Suppressor macrophage treated with lipopolysaccharide for 4 hours (primary cell): ENCODE measurements at places on chromosomes 11 and 22.

DNA sequence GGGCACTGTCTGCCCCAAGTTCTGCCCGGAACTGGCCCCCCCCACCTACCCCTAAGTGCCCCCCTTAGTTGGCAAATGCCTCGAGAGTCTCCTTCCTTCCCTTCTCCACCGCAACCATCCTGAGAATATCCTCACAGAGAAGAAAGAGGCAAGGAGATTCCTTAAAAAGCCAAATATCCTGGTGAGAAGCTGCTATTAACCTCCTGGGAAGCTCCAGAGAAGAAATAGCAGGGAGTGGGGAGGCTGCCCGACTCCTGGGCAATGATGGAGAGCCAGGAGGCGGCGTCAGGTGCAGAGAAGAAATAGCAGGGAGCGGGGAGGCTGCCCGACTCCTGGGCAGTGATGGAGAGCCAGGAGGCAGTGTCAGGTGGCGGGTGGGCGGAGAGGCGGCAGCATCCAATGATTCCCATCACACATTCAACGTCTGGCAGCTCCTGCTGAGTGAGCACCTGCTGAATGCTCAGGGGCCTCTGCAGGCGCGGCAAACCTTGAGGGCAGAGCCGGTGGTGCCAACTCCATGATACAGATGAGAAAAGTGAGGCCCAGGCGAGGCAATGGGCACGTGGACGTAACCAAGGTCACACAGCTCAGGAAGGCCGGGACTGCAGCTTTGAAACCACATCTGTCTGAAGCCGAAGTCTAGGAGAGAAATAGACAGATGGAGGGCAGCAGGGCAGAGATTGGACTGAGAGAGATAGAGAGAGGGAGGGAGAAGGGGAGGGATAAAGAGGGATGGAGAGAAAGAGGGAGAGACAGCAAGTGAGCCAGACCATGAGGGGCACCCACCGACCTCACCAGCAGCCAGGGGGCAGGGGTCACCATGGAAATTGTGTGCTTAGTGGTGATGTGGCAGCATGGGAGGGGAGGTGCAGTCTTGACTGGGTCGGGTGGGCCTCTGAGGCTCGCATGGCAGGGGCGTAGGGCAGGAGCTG lies 58.3 kb downstream of the CYTH4 start:
- no peak for DNase-seq

GRCh38 chr11:43573873-43574272 lies 106.7 kb upstream of the HSD17B12 start:
- DNase-seq: no peak

- no peak for DNase-seq
These were observed 3.8 kb downstream of the FOLR1 start for GRCh38 chr11:72195518-72196270.

- no peak for DNase-seq
These were observed 23.9 kb downstream of the CACNA1I start for GRCh38 chr22:39594411-39594810.

DNA sequence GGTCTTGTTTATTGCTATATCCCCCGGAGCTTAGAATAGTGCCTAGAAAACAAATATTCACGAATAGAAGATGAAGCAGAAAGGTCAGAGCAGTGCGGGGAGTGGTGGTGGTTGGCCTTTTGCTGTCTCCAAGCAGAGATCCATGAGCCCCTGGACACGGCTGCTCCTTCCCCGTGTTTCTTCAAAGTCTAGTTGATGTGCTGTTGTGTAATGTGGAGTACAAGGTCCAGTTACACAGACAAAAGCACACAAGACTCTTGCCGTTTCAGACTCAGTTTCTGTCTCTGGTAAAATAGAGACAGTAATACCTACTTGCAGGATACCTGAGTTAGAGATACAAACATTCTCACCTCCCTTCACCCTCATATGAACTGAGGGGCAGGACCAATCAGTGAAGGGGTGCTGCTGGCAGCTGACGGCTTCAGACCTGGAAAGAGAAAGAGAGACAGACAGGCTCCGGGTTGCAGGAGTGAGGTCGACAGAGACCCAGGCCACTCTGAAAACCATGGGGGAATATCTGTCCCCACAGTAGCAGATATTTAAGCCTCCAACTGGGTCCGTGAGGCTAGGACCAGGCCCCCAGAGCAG lies 56.2 kb downstream of the RASSF10 start:
- DNase-seq: no peak

DNA sequence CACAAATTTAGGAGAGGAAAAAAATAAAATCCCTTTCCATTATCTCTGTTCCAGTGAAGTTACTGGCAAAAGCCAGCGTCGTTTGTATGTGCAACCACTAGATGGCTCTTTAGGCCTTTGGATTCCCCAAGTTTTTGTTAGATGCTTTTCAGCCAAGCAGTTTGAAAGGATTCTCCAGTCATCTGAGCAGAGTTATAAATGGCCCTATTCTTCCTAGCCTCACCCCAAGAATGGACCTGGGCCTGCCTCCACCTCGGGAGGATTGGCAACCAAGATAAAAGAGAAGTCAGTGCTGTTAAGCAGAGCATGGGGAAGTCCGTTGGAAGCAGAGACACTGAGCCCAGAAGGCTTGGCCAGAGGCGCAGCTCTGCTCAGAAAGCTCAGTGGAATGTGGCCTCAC lies 15.4 kb downstream of the FAM181B start:
- peak; percentile 53 for DNase-seq

DNA sequence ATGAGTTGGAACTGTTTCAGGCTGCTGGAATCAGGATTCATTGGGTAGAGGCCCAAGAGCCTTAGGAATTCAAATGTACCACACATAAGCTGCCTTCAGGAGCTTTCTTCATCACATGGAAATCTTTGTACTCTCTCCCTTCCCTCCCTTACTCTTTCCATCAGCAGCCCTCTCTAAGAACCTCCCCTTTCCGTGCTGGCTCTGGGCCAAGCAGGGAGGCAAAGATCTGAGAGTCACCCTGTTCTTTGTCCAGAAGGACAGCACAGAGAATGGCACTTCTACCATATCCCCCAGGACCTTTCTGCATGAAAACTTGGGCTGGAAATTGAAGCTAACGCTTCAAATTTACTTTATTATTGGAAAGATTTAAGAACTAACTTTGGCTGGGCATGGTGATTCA lies 20.7 kb upstream of the TPBGL start:
- DNase-seq: no peak

DNA sequence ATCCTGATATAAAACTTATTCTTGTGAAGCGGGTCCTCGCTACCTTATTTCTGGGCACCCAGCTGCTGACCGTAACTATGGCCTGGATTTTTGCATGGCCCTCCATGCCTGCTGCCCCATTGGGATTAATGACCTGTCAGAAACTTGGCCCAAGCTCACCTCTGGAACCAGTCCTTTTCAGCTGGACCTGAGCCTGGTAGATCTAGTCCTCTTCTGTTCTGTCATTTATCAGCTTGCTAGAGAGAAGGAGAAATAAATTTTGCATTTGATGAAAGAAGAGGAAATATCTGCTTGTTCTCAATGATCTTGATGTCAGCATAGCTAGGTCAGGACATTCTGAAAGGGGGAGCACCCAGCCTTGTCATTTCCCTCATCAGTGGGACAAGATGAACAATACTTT lies 387.8 kb upstream of the LARGE1 start:
- DNase-seq: no peak

- DNase-seq: no peak
These were observed 1.6 kb upstream of the TRIM29 start for GRCh38 chr11:120139316-120140069.

DNA sequence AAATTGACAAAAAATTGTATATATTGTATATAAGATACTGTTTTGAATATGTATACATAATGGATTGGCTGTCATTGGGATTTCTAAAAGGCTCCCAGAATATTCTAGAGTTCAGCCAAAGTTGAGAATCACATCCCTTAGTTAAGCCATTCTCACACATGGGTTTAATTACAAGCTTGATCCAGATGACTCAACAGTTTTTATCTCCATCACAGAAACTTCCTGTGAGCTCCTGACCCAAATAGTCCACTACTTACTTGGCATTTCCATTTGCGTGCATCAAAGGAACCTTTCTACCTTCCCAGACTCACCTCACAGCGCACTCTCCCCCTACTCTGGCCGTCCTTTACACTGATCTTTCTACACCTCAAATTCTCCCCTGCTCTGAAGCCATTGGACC lies 184.8 kb upstream of the ARHGAP20 start:
- no peak for DNase-seq

GRCh38 chr22:37472418-37473006 lies 13.7 kb downstream of the MFNG start:
- DNase-seq: peak; percentile 51

GRCh38 chr11:81342966-81343365 lies 1390.7 kb downstream of the FAM181B start:
- DNase-seq: no peak

GRCh38 chr11:117972044-117972443 lies 14.2 kb upstream of the IL10RA start:
- no peak for DNase-seq

GRCh38 chr11:85822814-85823213 lies 11.9 kb upstream of the SYTL2 start:
- DNase-seq: no peak

DNA sequence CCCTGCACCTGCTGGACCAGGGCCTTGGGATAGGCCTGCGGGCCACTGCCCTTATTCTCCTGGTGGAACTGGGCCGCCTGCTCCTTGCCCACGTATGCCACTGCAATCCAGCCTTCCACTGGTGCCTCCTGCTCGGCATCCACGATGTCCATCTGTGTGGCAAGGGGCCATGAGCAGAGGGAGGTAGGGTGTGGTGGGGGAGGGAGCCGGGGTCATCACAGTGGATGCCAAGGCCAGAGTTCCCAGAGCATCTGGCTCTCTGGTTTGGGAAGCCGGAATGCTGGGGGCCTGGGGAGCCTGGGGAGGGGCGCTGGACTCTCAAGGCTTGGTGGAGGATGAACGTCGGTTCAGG lies 627 bp downstream of the RNF215 start:
- no peak for DNase-seq

DNA sequence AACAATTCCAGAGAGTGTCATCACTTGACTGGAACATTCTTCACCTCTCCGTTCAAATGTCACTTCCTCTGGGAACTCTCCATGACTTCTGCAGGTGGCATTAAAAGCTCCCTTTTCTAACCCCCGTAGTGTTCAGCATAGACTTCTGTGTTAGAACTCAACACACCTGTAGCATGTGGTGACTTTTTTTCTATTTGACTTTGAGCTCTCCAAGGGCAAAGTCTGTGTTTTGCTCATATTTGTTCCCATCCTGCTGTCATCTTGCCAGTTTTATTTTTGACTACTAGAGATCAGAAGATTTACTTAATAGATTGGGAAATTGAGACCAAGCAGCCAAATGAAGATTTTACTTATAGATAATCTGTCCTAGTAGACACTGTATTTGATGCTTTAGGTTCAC lies 367.1 kb downstream of the INSC start:
- DNase-seq: no peak

GRCh38 chr22:18091916-18092526 lies 14.2 kb downstream of the PEX26 start:
- DNase-seq: no peak

GRCh38 chr22:50178471-50178864 lies 7.2 kb upstream of the TRABD start:
- no peak for DNase-seq
